ENCODE measurements at places on chromosomes 2 and 18.

DNA sequence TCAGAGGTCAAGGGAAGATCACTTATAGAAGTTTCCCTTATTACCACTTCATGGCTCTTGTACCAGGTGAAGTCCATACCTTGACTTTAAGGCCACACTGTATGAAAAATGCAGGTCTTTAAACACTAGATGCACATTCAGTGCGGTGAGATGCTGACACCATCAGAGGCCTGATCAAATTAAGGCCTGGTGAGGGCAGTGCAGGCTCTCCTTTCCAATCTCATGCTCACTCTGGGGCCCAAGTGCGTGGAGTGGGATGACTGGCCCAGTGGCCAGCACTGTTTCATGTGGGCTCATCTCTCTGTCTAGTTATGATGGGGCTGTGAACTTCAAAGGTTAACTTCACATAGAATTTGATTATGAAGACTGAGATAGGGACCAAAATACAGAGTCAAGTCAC is 281.1 kb downstream of the SLC4A3 start:
- no peak for DNase-seq

DNA sequence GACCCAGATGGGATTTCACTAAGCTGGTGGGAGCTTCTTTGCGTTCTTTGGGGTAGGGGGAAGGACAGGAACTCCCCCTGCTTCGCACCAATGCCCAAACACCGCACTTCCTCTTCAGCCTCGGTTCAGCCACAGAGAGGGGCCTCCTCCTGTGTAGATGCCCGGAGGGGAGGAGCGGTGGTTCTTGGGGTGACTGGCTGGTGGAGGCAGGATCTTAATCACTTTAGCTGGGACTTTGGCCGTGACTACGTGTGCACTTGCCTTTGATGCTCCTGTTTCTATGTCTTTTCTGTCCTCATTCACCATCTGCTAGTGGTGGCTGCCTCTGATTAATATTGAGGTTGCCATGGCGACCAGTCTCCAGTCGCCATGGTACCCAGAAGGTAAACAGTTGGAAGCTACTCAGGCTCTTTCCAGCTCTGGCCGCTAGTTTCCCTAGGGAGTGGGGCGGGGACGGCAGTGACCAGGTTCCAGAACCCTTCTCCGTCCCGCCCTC is 1.9 kb downstream of the CNGA3 start:
- peak; percentile 47 for DNase-seq

GRCh38 chr2:241656190-241656741 is 18.8 kb downstream of the ATG4B start:
- no peak for DNase-seq

DNA sequence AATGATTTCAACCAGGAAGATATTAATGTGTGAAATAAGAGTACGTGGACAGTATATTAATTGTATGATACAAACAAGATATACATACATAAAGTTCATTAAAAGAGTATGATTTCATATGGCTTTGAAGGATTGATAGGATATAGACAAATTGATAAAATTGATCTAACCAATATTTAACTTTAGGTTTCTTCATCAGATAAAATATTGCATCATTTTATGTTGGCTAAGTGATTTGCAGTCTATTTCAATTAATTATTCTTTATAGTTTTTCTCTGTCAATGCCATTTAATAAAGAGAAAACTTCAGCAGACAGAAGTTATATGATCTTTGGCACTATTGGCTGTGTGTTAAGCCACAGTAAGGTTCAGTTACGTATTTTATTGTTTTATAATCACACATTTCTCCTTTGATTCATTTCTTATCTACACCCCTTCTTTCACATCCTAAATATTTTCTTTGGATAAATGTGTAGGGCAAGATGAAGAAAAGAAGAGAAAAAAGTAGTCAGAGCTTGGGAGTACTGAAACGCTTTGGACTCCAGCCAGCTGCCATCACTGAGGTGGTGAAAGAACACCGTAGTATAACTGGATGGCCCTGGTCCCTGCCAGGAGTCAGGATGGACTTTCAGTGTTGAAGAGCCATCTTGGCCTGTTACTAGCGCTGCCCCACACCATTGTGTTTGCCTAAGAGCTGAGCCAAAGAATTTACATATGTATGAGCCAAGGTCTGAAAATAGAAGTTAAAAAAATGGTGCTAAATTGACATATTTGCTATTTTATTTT is 9.8 kb upstream of the CPS1 start:
- no peak for DNase-seq

GRCh38 chr2:191935247-191935646 is 88.4 kb upstream of the CAVIN2 start:
- DNase-seq = peak; percentile 99

DNA sequence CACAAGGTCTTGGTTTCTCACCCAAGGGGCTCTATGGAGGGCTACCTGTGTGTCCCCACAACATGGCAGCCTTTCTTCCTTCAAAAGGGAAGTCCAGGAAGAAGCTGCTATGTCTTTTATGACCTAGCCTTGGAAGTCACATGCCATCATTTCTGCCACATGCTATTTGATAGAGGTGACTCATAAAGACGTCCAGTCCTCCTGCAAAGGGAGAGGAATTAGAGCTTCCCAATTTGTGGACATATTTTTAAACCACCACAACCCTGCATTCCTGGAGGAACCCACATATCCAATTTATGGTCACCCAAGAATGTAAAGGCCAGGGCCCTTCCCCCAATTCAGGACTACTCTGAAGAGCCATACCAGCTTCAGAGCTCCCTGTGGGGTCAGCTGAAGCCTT is 246.2 kb downstream of the CYP26B1 start:
- DNase-seq = no peak

- DNase-seq = no peak
These were observed 254.8 kb downstream of the GLI2 start for GRCh38 chr2:120990451-120990871.

DNA sequence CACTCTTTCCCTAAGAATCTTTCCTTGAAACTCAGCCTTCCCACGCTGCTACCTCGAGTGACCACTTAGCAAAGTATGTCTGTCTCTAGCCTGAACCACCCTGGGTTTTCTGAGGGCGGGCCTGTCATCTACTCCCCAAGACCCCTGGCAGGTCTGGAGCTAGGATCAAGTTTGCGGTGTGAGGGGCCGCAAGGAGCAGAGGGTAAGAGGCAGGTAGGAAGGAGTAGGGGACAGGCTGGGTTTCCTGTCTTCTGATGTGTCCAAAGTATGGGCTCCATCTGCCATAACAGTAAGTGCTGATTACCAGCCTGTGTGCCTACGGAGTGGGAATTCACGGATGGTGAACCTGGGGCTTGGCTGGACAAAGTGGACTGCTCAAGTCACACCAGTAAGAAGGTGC is 25.4 kb downstream of the ZFP36L2 start:
- DNase-seq = no peak

- DNase-seq = no peak
These were observed 7.7 kb downstream of the OXER1 start for GRCh38 chr2:42756150-42756775.

- no peak for DNase-seq
These were observed 199.9 kb upstream of the TMEFF2 start for GRCh38 chr2:192394605-192395004.

GRCh38 chr2:109479804-109480203 is 134.0 kb downstream of the SEPTIN10 start:
- no peak for DNase-seq

DNA sequence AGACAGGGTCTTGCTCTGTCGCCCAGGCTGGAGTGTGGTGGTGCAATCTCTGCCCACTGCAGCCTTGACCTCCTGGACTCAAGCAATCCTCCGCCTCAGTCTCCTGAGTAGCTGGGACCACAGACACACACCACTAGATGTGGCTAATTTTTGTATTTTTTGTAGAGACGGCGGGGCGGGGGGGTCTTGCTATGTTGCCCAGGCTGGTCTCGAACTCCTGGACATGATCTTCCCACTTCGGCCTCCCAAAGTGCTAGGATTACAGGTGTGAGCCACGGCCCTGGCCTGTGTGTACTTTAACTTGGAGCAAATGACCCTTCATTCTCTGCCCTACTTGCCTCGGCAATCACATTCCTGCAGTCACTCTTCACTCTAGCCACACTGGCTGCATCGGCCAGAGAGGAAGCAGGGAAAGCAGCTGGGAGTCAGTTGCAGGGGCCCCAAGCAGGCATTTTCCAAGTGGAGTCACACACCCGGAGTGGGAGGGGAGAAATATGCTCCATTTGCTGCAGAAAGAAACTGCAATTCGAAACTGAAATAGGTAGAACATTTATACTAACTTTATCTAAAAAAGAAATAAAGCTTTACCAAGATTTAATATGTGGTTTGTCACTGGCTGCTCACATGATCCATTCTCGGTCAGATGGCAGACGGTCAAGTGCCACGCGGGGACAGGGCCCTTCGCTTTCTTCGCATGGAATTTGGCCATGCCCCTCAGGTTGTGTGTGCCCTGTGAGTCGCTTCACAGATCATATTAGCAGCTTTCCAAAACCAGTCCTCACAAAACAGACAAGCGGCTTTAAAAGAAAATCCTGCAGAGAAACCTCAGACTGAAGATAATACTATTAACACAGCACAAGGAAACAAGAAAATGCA is 37.1 kb downstream of the FAM161A start:
- no peak for DNase-seq

GRCh38 chr2:223365158-223365679 is 236.9 kb downstream of the SCG2 start:
- no peak for DNase-seq

- DNase-seq = no peak
These were observed 113.5 kb downstream of the NYAP2 start for GRCh38 chr2:225512876-225513540.

DNA sequence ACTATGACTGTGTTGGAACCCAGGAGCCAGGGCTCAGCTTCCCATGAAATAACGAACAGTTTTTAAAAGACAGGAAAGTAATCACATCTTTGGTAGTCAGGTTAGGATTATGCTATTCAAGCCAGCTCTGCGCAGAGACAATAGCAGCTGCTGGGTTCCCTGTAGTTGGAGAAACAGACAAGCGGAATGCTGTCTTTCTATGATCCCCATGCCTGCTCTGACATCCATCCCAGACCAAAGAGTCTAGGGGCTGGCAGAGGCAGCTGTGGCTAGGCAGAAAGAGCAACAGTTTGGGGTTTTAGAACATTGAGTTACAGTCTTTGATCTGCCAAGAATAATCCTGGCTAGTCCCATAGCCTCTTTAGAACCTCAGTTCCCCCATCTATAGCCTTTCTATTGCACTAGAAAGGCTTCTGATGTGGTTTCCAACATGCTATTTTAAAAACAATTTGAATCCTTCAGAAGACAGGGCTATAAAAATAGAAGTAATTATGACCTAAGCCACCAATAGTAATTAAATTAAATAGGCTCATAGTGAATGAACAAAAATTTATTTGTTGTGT is 146.8 kb downstream of the MTX2 start:
- no peak for DNase-seq

GRCh38 chr2:39640107-39640506 is 25.6 kb upstream of the TMEM178A start:
- no peak for DNase-seq

DNA sequence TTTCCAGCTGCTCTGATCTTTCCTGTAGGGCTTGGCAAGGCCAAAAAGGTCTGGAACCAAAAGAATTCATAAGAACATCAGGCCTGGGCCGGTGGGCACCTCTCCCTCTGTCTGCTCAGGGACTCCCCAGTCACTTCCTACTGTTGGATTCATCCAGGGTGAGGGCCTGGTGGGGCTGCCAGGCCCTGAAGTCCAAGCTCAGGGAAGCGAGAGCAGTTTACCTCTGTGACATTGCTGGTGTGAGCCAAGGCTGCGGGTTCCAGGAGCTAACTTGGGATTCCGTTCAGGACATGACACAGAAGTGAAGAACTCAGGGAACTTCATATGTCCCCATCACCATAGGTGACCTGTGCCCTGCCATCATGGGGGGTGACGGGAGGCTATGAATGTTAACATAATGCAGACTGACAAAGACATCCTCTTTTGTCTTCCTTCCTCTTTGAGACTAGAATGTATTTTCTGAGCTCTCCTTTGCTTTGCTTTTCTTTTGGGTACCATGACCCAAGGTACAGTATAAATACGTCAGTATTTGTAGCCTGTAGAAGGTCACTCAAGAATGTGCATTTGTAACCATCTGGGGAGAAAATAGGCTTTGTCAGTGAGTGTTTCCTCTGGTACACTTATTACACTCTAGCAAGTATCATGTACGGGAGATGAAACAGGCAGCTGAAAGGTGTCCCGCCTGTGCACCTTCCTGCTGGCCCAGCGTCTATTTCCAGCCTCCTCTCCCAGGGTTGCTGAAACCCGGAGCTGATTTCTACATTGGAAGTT is 130.5 kb upstream of the SLC1A4 start:
- DNase-seq = no peak

DNA sequence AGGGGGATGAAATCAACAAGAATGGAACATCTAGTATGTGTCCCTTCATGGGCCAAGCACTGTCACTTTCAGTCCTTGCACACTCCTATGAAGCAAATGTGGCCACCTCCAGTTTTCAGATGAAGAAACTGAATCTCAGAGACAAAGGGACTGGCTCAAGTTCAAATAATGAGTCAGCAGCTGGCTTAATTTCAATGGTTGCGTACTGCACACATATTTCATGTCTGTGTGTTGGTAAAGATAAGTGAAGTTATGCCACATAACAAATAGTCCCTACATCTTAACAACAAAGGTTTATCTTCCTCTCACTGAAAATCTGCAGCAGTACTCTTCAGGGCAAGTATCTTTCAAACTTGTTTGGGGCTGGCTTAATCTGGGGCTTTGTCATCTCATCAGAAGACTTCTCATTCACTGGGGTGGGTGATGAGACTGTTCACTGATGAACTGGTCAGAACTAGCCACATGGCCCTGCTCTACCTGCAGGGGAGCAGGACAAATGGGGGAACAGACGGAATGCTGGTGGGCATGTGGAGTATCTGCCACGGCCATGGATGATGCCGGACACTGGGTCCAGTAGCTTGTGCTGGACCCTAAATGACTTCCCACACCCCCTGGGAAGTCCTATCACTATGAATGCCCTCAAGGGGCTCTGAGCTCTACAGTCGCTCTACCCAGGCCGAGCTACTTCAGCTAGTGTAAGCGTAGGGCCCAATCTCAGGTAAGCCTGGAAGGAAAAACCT is 263.2 kb downstream of the CYP26B1 start:
- DNase-seq = no peak

DNA sequence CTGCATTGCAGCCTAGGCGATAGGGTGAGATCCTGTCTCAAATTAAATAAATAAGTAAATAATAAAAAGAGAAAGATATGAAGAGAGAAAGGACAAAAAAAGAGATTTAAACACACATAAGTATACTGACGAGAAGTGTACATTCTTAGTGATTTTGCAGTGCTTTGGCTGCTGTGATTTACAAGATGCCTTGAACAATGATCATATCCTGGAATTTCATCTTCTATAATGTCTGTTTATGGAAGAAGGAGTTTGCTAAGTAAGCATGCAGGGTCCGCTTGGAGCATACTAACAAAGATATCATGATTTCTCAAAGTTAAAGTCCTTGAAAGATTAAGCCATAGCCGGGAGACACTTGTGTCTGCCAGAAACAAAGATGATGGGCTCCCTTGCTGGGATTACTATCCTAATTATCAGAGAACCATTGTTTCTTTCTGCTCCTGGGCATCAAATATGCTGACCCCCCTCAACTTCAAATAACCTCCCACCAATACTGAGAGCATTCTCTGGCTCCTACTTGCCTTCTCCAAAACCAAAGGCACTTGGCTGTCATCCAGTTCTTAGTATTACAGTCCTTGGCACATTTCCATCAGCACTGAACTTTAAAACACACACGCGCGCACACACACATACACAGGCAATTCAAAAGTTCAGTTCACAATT is 47.5 kb upstream of the STAM2 start:
- peak; percentile 71 for DNase-seq

GRCh38 chr18:24543795-24544498 is 83.5 kb downstream of the HRH4 start:
- DNase-seq = no peak

GRCh38 chr18:55522011-55522410 is 66.0 kb downstream of the TCF4 start:
- DNase-seq = no peak
